ENCODE measurements at places on chromosomes 1 and 21.

GRCh38 chr1:108691942-108692723, at the start of gene PRPF38B:
TSS of gene PRPF38B (plus strand) at chr1:108692310. CDS start at chr1:108692592, 282 bp downstream.
- peak; percentile 88 for DNase-seq

DNA sequence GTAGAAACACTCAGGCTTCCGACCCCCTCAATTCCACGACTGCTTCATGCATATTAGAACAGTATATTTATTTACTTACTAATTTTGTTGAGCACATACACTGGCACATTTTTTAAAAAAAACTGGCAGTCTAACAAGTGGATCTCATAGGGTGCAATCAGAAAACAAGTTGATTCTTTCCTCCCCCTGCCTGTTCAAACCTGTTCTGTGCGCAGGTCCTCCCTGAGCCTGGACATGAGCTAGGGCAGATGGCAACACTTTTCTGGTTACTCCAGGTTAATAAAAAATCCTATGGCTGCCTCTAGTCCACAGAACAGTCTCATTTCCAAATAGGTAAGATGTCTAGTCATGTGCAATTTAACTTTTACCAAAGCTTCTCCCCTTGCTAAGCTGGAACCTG, 18.6 kb downstream of the HSD11B1 start:
- DNase-seq = no peak

DNA sequence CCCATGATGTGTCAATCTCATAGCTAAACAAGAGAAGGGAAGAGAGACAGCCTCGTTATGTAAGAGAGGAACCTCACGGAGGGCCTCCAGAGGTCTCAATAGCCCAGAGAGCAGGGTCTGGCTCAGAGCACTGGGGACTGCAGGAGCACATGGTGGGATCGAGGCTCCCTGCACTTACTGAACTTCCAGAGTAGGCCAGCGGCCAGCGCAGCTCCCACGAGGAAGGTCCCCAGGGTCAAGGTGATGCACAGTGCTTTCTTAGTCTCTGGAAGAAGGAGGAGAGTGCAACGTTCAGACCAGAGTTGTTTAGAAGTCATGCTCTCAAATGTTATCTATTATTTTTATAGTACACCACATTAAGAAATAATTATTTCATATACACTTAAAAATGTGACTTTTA, 18.6 kb downstream of the TMPRSS2 start:
- DNase-seq = no peak

- no peak for DNase-seq
Measured at GRCh38 chr1:26887125-26887524, 3.0 kb downstream of the GPN2 start.

DNA sequence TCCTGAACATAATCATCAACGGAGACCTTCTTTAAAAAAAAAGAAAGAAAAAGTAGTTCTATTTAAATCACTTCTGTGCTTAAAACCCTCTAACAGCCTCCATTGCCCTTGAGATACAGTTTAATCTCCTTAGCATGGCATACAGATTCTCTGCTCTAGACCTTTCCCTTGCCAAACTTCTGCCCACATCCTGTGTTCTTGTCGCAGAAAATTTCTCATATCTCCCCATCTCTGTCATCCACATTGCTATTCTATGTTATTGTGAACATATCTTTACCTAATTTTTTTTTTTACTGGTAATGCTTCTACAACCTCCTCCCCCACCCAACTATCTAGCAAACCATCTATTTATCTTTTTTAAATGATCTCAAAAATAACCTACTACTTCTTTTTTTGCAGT, 135.7 kb upstream of the PROX1 start:
- DNase-seq = no peak

DNA sequence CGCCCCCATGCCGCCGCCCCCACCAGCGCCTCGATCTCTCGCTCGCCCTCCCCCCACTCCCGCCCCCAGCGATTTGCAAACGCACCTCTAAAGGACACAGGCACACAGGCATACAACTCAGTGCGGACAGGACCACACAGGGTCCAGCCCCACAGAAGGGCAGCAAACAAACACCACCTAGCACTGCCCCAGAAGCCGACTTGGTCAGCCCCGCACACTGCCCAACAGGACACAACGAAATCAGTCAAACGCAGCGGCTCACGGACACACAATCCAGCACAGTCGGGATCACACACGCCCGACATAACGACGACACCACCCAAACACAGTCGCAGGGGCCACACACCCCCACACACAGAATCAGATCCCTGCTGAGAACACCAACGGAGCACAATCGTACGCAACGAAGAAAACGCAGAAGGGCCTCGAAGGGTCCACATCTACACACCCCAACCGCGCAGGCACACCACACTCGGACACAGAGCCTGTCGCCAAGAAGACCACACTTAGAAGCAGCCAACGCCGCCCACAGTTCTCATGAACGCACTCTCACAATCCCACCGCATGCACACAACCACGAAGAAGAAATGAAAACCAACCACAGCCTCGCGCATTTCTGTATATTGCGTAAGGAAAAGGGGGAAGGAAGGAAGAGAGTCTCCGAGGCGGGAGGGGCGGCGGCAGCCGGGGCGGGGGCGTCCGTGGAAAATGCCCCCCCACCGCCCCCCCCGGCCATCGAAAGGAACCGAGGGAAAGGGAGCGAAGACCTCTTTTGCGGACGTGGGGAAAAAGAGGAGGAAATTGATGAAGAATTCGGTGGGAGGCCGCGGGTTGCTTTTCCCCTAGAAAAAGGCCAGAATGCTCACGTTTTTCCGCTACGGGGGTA, 481 bp downstream of the TAL1 start:
- no peak for DNase-seq

GRCh38 chr1:224629965-224630364, 13.8 kb downstream of the CNIH3 start:
- no peak for DNase-seq

GRCh38 chr1:228284521-228284920, 76.7 kb downstream of the OBSCN start:
- no peak for DNase-seq

DNA sequence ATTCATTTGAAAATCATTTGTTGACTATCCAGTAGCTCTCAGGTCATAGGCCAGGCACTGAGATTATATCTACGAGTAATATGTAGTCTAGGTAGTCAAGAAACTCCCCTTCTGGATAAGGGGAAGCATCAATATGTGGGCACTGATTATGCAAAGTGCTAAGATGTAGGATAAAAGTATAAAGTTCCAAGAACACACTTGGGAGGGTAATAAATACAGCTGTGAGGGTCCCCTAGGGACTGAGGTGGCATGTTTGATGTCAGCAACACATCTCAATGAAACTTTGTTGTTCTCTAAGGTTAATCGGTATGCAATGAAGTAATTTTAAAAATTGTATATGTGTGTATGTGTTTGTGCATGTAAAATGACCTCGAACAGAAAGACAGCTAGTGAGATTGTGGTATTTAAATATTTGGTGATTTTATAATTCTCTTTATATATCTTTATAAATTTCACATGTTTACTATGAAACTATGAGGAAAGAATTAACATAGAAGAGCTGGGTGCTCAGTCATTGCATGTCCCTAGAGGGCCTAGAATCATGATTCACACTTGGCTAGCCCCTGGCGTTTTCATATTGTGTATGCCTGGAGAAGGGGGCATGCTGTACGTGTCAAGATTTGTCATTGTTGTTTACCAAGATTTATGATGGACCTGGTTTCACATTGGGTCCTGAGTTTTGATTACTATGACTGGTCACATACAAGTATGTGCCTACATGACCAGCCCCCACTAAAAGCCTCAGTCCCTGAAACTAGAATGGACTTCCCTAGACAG, 140.1 kb upstream of the DUSP10 start:
- no peak for DNase-seq

DNA sequence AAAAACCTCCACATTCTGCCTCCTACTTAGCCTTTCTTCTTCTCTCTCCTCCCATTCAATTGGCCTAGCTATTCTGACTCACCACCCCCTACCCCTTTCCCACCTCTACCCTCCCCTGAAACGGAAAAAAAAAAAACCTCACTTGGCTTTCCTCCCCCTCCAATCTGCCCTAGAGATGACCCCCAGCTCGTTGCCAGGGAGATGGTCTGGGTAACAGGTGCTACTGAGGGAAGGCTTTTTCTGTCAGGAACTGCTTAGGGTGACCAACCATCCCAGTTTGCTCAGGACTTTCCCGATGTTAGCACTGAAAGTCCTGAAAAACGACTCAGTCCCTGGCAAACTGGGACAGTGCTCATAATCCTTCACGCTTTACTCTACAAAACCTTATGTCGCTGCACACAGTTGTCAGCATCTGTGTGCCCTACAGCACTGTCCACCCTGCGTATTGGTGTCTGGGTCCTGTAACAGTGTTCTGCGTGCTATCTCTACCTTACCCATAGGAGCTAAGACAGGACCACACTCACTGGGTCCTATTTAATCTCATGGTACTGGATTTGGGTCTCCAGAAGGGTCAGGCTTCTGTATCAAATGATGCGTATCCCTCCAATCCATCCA, 7.7 kb upstream of the CADM3 start:
- DNase-seq = no peak

- DNase-seq = no peak
Measured at GRCh38 chr1:233063462-233063861, 113.1 kb downstream of the NTPCR start.

- DNase-seq = no peak
Measured at GRCh38 chr1:198598796-198599321, 40.0 kb upstream of the PTPRC start.

DNA sequence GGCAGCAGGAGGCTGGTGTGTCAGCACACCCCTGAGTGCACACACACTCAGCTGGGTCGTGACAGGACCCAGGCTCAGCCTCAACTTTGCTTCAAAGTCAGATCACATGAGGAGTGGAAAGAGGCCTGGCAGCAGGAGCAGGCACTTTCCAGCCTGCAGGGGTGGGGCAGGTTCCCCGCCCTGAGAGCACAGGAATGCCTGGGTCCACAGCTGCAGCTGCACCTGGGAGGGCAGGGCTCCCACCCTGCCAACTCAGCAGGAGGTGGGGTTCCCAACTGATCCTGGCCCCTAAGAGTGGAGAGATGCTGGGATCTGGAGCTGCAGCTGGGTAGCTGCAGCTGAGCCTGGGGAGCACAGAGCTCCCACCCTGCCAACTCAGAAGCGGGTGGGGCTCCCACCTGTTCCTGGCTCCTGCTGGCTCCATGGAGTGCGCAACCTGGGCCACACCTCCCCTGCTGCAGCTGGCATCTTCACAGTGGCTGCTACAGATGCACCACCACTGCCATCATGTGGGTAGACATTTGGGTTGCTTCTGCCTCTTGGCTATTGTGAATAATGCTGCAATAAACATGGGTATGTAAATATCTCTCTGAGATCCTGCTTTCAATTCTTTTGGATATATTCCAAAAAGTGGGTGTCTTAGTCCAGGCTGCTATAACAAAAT, 415.4 kb downstream of the TTLL7 start:
- DNase-seq = no peak

- DNase-seq = no peak
Measured at GRCh38 chr1:217431395-217431794, 199.5 kb downstream of the GPATCH2 start.

DNA sequence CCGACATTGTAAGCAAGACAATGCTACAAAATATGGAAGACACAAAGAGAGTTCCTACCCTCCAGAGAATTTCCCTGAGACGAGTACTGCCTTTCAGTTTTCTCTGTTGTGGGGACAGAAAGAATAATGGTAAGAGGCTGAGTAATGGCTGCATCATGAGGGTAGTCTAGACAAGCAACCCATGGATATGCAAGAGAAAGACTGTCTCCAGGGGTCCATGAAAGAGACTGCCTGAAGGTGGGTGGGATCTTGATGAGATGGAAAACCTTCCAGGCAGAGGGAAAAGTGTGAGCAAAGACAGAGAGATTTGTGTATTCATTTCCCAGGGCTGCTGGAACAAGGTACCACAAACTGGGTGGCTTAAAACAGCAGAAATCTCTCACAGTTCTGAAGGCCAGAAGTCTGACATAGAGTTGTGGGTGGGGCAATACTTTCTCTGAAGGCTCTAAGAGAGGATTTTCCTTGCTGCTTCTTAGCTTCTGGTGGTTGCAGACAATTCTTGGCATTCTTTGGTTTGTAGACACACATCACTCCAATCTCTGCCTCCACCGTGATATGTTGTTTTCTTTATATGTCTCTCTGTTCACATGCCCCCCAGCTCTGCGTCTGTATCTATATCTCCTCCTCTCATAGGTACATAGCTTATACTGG, 41.4 kb downstream of the ANP32E start:
- no peak for DNase-seq

DNA sequence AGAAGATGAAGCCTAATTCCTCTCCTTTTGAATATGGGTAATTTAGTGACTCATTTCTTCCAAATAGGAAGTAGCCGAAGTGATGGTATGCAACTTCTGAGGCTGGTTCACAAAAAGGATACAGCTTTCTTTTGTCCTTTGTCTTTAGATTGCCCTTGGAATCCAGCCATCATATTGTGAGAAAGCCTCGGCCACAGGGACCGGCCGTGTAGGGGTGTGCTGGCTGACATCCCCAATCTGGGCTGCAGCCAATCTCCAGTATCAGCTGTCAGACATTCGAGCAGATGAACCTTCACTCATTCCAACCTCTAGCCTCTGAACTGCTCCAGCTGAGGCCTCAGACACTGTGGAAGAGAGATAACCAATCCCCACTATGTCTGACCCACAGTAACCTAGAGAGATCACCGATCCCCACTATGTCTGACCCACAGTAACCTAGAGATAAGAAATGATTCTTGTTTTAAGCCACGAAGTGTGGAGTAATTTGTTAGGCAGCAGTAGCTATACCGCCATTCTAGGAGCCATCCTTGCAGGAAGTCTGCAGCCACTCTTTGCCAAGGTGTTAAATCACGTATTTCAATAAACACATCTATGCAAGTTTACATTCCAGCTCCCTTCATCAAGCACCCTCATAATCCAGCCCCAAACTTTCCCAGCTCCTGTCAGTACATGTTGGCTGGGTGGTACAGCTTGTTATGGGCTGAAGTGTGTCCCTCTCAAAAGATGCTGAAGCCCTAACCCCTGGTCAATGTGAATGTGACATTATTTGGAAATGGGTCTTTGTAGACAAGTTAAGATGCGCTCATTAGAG, 2.9 kb upstream of the DIP2A start:
- DNase-seq = no peak

DNA sequence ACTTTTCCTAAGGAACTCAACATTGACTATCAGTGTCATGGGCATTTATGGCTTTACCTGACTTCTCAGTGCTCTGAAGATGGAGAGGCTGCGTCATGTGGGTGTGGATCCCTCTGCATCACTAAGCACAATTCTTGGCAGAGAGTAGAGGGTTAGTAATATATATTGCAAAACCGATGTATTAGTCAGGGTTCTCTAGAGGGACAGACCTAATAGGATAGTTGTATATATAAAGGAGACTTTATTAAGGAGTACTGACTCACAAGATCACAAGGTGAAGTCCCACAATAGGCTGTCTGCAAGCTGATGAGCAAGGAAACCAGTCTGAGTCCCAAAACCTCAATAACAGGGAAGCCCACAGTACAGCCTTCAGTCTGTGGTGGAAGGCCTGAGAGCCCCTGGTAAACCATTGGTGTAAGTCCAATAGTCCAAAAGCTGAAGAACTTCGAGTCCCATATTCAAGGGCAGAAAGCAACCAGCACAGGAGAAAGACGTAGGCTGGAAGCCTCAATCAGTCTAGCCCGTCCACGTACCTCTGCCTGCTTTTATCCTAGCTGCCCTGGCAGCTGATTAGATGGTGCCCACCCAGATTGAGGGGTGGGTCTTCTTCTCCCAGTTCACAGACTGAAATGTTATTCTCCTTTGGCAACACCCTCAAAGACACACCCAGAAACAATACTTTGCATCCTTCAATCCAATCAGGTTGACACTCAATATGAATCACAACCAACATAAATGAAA, 159.7 kb upstream of the NRIP1 start:
- DNase-seq = no peak

- DNase-seq = no peak
Measured at GRCh38 chr1:212124690-212125582, 89.4 kb downstream of the DTL start.

- no peak for DNase-seq
Measured at GRCh38 chr1:220011620-220012019, 34.7 kb downstream of the EPRS1 start.

Data from stimulated activated CD4-positive, alpha-beta T cell treated with anti-CD3 and anti-CD28 coated beads, TNF-alpha, amount 100 ng/mL, for 4 hours (primary cell).